CD4-positive, alpha-beta T cell treated with Interleukin-21 for 1 hour (primary cell): ENCODE measurements at places on chromosomes 5 and 9.

DNA sequence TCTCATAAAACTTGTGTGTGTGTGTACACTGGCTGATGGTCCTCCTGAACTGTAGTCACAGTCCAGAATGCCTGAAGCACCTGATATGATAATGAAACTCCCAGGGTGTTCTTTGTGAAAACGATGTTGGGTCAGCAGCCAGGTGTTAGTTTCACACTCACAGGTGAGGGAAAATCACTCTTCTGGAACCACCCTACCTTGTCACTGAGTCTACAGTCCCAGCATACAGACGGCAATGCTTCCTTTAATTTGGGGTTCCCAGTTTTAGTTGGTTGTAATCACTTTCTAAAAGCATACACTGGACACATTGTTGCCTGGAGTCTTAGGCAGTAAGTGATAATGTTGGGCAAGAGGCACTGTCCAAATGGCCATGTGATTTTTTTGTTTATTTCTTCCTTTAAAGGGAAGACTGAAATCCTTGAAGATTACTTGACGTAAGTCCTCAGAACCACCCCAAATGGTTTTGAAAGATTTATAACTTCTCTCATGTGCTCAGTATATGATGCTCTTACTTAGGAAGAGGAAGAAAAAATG lies 18.2 kb upstream of the MGAT1 start:
- no peak for DNase-seq

GRCh38 chr9:5629312-5630080 lies 589 bp downstream of the RIC1 start:
- peak; percentile 39 for DNase-seq

DNA sequence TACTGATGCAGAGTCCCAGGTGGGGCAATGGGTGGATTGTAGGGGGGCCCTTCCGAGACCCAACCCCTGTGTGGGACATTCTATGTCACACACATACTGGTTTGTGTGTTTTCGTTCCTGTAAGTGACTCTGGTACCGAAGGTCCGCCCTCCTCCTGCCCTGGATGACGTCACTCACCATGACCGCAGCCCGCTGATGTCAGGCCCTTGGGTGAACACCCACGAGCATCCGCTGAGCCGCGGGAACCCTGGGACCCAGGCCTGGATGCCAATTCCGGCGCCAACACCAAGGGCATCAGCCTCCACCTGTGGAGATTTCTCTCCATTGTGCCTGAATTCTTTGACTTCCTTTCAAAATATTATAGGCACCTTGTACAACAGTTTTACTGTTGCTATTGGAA lies 184.3 kb downstream of the MTRR start:
- no peak for DNase-seq

DNA sequence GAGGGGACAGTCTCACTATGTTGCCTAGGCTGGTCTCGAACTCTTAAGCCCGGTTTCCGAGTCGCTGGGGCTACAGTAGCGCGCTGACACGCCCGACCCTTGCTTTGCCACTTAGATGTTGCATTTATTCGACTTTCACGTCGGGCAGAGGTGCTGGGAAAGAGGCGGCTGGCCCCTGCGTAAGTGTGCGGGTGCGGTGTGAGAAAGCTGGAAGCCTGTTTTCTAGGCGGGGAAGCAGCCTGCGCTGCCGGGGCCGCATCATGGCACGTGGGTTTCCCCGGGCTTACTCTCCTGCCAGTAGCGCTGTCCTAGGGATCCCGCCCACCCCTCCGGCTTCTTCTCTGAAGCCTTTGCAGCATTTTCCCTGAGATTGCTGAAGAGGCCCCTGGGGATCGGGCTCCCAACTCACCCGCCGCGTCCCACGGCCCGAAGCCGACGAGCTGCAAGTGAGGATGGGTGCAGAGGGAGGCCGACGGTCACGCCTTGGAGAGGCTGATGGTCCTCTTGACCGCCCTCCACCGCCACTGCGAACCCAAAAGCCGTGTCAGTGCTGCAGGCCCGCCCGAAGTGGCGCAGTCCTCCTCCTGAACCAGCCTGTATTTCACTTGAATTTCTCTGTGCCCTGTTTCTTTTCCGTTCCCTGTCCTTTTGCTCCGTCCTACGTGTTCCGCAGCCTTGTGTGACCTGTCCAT lies 5.8 kb upstream of the TRIM41 start:
- peak; percentile 76 for DNase-seq

- DNase-seq = no peak
These were observed 47.9 kb upstream of the SLC25A51 start for GRCh38 chr9:37951671-37952449.

GRCh38 chr9:92618633-92619225 lies 51.2 kb downstream of the IPPK start:
- DNase-seq = no peak

DNA sequence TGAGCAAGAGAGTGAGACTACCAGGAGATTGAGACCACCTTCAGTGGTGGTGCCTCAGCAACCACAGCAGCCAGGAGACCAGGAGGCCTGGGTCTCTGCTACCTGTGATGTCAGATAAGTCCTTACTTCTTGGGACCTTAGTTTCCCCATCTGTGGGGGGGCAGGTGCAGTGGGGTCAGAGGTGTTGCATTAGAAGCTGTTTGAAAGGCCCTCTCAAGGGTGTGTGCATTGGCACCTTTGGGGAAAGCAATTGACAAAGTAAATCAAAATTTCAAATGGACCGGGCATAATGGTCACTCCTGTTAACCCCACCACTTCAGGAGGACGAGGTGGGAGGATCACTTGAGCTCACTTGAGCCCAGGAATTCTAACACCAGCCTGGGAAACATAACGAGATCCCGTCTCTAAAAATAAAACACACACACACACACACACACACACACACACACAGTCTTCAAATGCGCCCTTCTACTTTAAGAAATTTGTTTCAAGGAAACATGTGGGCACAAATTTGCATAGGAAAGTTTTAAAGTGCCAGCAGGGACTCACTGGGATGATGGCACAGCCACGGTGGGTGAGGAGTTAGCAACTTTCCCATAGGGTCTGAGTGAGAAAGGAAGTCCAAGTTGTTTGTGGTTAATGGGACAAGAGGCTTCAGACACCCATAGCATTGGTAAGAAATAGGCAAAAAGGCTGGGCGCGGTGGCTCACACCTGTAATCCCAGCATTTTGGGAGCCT lies 1.3 kb upstream of the AK1 start:
- no peak for DNase-seq

GRCh38 chr9:91332546-91333231 lies 29.0 kb downstream of the AUH start:
- DNase-seq = no peak

DNA sequence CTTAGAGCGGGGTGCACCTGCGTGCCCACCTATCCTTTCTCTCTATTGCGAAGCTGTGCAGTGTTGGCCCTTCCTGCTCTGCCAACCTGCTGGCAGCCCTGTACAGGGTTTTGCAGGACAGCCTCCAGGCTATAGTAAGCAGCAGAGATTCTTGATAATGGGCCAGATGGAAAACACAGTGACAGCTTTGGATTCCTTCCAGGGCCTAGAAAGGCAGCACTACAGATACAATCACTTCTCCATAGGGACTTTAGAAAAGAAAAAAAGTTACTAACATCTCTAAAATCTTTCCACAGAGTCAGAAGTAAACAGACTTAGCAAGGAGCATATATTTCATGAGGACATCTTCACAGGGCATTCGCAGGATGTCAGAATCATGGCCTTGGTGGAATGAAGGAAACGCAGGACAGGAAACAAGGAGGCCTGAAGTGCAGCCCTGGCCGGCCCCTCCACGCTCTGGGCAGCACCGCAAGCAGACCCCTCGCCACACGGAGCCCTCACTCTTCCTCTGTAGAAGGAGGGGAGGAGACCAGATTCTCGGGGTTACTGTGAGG lies 172.1 kb upstream of the GAS1 start:
- no peak for DNase-seq

DNA sequence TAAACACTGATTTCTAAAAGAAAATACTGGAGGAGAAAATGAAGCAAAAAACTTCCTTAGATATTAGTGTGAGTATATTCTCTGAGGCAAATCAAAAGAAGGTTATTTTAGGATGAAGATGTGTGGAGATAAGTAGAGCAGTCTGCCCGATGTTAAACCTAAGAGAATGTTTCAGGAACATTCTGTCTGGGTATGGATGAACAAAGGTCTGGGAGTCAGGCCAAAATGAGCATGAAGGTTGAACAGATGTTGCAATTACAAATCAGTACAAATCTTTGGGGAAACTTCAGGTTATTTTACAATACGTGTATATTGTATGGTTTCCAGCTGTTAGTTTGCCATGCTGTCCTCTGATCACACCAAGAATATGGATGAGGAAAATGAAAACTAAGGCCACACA lies 14.4 kb upstream of the CEP78 start:
- no peak for DNase-seq

DNA sequence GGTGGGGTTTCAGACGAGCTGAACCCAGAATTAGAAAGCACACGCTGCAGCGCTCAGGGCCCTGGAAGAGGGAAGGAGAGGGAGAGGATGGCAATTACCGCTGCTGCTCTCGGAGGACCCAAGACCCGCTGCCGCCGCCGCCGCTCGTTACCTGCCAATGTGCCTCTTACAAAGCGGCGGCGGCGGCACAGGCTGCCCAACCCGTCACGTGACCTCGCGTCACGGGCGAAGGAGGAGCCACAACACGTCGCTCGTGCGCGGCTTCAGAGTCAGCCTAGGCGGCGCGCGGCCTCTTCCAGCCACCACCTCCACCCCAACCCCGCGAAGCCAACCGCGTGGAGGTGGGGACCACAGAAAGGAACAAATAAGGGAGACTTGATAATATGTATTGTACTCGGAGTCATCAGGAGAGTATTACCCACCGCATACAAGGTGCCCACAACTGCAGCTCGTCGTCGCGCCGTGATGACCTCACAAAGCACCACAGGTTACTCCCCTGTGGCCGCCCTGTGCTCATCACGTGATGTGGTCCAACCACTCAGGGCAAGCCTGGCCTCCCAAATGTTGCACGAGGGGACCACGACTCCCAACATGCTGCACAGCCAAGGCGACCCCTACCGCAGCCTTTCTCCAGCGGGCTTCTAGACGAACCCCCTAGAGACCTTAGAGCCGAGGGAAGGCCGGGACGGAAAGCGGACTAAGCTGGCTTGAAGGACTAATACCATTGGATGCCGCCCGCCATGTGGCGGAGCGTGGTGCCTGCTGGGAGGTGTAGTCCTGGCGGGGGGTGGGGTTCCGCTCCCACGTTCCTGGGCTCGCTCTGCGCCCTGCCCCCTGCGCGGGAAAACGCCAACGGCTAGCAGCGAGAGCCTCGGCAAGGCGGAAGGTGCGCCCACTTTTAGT lies at the start of gene UBAP2:
TSS of gene UBAP2 (minus strand) at position 161 of the 903 bp plus-strand sequence. CDS start 31,739 bp downstream, outside the sequence.
- peak; percentile 95 for DNase-seq

DNA sequence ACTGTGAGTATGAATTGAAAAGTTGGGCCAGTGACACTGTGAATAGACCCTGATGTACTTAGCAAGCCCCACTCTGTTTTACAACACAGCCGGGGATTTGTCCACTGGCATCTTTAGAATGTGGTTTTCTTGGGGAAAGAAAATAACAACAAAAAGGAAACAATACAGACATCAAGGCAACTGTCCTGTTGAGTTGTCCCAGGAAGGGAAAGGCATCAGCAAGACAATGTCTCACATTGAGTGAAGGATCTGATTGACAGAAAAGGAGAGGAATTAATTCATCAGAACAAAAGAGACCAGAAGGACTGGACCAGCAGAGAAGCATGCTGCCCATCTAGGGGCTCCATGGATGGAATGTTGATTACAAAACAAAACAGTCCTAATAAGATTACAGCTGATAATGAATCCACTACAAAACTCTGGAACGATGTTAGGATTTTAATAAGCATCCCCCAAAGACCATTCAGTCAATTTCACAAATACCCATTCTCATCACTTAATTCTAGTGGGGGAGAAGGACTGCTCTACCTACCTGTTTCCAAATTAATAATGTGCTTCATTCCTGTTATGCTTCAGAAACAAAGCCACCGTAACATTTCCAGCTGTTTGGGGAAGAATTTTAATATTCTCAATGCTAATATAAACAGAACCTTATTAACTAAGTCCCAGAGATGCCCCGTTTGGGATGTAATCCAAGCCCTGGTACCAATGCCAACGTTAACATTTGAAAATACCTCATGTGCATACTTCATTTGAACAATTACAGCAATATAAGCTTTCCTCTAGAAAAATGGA lies 298.0 kb downstream of the SPOCK1 start:
- DNase-seq = no peak

DNA sequence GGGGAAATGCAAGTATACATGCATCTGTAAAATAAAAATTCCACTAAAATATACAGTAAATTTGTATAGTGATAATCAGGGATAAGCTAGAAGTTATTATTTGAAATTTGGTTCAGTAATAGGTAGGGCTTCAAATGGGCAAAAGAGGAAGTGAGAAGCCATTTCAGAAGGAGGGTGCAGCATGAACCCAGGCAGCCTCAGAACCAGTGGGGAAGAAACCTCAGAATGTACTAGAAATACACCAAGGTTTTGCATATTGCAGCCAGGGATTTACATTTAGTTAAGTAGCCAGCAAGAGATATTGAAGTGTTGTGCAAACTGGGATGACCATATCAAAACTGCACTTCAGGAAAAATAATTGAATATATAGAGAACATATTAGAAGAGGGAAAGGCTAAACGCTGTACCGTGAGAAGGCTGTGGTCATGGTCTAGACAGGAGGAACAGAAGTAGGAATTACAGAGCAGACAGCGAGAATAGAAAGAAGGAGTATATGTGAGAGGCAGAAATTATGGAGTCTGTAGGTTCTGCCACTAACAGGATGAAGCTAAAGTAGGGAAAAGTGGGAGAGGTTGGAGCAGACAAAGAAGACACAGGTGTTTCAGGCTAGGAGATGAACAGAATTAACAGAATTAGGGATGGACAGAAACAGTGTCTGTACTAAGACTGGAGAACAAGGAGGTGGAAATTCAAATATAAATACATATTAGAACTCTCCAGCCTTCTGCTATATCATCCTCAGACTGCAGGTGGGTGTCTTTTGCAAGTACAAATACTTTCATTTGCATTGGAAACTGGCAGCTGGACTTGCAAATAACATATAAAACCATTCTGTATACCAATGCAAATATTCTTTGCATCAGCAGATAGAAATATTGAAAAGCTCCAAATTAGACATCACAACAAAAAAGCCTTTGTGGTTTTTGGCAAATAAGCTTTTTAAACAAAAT lies 335.6 kb downstream of the ZNF608 start:
- no peak for DNase-seq

DNA sequence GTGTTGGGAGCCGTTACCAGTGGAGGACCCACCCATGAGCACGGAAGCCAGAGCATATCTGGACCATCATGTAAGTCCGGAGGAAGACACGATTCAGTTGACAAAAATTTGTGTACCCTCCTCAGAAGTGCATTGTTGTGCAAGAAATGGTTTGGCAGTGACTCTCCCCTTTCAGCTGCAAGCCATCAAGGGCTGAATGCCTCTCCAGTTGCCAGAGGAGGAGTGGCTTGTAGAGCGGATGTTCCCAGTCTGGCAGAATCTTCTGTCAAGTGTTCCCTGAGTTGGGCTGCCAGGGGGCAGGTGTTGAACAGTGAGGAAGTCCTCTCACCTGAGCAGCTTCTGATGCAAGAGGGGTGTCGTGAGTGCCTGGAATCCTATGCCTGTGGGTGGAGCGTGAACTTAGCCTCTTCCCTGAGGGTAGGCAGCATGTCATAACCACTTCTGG lies 27.6 kb upstream of the CDKN2AIPNL start:
- no peak for DNase-seq

GRCh38 chr5:118392491-118392890 lies 595.9 kb downstream of the DTWD2 start:
- no peak for DNase-seq

- no peak for DNase-seq
These were observed 330.6 kb downstream of the NR2F1-AS1 start for GRCh38 chr5:93250424-93250823.
